Smooth muscle cell of the pulmonary artery (primary cell): ENCODE measurements at places on chromosomes 4 and X. TPM values are rescaled to one million over a fixed set of nuclear protein-coding genes. Genes with fewer than 3 reads are reported as not detected.

Gene GPR119
- not detected in 2 replicates for total RNA-seq

Gene PCSK1N
- total RNA-seq, result 0.46 and 10.7 TPM in 2 replicates

Gene RGN
- total RNA-seq, result 4.5 and 4.7 TPM in 2 replicates

Gene TMSB15A
- total RNA-seq, result 0.73 and 2.5 TPM in 2 replicates

Gene RAB28
- total RNA-seq, result 11.8 and 16.5 TPM in 2 replicates

Gene CA5B
- 12.1 TPM in 2 replicates for total RNA-seq

Gene CSAG2
- total RNA-seq, result not detected in 2 replicates

Gene RAB33A
- 5.1 and 9.0 TPM in 2 replicates for total RNA-seq

Gene POU4F2
- not detected in 2 replicates for total RNA-seq

Gene FAM241A
- total RNA-seq, result 1.1 and 2.4 TPM in 2 replicates

Gene ABCG2
- total RNA-seq, result 1.2 and 7.2 TPM in 2 replicates

Gene SPANXA2
- not detected in 2 replicates for total RNA-seq

Gene C1QTNF7
- total RNA-seq, result 0.59 and 0.91 TPM in 2 replicates
